ENCODE measurements at places on chromosomes 7 and 10.
A peak's percentile ranks its signal among the peaks of the same experiment; 100 is the strongest.

DNA sequence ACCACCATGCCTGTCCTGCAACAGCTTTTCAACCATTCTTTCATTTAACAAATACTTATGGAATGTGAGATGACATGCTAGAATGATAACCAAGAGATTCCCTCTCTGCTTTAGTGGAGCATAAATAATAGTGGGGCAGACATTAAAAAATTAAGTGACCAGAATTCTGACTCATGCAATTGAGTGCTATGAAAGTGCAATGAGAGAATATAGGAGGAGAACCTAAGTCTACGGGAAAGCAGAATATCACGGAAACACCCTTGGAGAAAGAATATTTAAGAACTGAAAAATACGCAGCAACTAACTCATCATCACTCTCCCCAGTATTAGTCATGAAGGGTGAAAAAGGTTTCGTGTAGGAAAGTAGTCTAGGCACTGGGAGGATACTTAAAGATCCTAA lies 7.1 kb downstream of the KIF5B start:
- DNase-seq: no peak

DNA sequence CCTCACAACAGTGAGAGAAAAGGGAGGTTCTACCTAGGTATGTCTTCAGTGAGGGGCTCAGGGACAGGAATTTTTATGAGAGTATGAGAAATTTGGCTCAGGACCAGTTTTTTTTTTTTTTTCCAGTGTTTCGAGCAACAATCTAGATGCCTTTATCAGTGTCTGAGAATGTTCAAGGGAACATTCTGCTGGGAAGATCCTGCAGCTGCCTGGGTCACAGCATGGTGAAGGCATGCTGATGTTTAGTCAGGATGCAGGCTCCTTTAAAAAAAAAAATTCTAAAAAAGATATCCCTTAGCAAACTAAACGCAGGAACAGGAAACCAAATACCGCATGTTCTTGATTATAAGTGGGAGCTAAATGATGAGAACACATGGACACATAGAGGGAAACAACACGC lies 31.0 kb downstream of the SBDS start:
- DNase-seq: no peak

DNA sequence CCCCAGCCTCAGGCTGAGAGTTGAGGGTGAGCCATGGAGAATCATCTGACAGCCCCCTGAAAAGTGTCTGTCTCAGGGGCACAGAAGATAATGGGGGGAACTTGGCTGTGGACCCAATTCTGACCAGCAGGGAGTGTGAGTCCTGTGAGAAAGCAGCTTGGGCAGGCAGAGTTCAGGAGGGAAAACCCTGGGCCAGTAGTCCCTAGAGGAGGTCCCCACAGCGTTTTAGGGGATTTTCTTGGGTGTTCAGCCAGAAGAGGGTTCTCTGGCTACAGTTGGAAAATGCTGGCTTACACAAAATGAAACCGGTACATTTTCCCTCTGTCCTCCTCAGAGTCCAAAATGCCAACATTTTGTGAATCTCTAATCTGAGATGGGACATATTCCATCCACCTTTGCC lies 35.8 kb upstream of the TRIM8 start:
- no peak for DNase-seq

- DNase-seq: peak; percentile 15
Measured at GRCh38 chr7:42522227-42522991, 285.4 kb upstream of the GLI3 start.

DNA sequence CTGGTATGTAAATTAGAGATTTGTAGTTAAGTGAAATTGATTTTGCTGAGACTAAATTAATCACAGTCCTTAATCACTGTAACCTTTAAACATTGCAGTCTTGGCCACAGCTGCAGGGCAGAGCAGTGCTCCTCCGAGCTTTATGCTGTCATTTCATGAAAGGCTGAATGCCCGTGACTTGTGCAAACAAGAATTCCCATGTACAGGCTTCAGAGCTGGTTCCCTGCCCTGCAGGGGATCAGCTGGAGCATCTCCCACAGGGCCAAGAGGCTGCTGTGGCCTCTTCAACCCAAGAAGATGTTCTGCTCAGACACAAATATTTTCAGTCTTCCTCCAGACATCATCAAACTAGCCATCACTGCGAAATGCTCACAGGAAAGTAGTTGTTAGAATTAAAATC lies 419.1 kb downstream of the AUTS2 start:
- no peak for DNase-seq

- peak; percentile 34 for DNase-seq
Measured at GRCh38 chr10:30231071-30231652, 117.9 kb downstream of the MTPAP start.

GRCh38 chr10:60943316-60944057 lies 498 bp downstream of the RHOBTB1 start:
- DNase-seq: peak; percentile 35

DNA sequence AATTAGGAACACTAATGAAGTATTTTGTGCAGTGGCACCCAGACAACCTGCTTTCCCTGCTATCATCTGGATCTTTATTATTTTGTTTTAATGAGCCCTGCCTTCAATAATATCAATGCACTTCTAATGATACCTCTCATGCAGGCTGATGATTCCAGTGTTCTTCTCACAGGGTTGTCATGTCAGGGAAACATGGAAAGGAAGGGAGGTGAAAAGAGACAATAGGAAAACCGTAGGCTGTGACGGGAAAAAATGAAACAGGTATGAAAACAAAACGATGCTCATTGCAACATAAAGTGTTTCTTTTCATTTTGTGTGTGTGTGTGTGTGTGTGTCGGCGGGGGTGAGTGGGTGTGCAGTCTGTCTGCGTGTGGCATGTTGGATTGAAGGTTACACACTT lies 102.6 kb upstream of the CTBP2 start:
- DNase-seq: no peak

DNA sequence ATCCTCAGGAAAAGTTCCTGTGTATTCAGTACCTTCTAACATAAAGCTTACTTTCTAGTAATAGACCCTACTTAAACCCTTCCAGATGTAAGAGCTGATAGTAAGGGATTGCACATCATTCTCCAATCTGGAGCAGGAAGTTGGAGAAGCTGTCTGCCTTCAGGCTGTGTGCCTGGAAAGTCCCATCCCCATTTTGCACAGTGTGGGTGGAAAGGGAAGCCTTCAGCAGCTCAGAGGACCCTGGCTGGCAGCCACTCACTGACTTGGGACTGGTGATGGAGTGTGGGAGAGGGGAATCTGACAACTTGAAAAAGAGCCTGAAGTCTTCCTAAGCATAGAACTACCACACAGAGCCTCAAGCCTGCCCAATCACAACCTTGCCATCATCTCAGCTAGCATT lies 164.1 kb upstream of the ADO start:
- DNase-seq: peak; percentile 43

GRCh38 chr10:59131666-59132065 lies 44.8 kb upstream of the PHYHIPL start:
- DNase-seq: no peak

DNA sequence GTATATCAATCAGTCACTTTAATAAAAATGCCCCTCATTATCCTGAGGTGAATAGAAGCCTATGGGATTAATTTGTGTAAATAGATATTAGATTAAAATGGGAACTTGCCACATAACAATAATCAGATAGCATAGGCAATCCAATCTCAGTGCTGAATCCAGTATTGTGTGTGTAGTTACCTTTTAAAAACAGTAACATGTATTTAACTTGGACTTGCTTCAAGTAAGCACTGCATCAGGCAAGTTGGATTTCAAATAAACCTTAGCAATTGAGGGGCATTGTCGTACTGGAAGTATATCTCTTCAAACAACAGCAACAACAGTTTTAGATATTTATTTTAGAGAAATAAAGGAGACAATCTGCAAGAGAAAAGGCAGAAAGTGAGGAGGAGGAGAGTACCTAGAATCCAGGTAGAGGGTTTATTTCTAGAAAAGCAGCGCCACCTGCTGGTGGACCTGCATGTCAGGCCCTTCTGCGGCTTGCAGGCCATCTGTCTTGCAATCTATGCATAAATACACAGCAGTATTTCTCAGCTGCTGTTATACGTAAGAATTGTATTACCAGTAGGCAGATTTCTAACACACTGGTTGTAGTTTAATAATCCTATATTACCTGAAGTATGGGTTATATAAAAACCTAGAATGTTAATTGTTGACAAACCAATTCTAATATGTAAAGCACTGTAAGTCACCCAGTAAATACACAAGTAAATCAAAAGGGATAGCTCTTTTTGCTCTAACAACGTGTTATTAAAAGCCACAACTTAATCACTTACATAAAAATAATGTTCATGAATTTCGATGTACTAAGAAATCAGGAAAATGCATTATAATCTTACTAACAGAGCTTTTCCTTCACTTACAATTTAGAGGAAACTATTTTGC lies 652.8 kb downstream of the KCNMA1 start:
- DNase-seq: peak; percentile 68

DNA sequence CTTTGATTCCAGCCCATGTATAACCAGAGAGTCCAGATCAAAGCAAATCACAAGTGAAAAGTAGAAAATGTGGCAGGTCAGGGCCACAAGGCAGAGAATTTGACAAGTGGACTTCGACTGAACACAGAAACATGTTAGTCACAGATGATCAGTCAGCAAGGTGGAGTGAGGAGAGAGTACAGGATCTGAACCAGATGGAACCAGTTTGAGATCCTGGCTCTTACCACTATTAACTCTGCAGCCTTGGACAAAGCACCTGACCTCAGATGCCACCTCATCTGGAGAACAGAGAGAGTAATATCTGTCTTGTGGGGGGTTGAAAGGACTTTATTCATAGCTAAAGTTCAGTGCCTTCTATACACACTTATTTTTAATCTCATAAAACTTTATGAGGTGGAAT lies 4.4 kb downstream of the MRLN start:
- DNase-seq: peak; percentile 38

- no peak for DNase-seq
Measured at GRCh38 chr10:4082861-4083260, 297.9 kb upstream of the KLF6 start.
